Hypothalamus (tissue), 51 donors: ENCODE measurements at places on chromosomes 3 and 15.

DNA sequence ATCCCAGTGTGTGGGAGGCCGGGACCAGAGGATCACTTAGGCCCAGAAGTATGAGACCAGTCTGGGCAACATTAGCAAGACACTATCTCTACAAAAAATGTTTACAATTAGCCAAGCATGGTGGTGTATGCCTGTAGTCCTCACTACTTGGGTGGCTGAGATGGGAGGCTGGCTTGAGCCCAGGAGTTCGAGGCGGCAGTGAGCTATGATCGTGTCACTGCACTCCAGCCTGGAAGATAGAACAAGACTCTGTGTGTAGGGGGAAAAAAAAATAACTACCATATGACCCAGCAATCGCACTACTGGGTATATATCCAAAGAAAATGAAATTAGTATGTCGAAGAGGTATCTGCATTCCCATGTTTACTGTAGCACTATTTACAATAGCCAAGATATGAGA is 22.6 kb downstream of the RYK start:
- DNase-seq = no peak

DNA sequence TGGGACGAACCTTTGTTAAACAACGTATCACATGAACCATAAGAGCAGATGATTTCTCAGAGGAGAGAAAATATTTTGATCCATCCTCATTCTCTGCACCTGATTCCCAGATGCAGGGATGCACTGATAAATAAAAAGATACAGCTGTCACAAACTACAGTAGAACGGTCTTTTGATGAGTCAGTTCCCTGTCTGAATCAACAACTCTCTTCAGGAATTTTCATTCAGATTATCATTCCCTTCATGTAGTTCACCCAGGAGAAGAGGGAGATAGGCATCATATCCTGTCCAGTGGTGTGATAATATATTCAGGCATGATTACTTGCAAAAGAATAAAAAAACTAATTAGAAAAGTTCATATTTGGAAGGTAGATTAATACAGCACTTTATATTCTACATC is 521.5 kb downstream of the PYDC2 start:
- no peak for DNase-seq

DNA sequence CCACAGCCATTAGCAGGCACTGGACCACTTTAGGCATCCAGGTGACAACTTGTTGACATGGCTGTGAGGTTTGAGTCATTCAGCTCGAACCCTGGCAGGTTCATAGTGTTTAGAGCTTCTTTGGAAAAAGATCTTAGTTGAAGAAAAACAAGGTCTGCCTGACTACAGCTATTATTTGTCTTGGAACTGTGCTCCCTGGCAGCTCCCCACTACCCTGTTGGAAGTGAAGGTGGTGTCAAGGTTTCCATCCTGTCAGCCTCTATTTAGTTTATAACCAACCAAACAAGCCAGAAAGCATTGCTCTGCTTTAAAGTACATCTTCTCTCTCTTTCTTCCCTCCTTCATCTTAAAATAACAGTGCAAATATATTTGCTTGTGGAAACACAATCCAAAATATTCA is 56.8 kb downstream of the KAT2B start:
- DNase-seq = no peak

DNA sequence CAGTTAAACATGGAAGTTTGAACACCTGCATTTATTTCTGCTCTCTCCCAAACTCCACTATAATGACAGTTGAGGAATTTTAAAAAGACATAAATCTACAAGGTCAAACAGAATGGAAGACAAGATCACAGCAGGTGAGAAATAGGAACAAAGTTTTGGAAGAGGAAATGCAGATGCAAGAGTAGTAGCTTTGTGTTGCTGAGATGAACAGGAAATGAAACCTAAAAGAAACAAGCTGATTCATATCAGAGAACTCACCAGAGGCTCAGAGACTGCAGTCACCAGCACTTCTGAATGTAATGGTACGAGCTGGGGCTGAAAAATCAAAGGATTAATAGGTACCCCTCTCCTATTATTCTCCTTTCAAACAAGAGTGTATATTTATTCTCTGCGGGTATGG is 459.9 kb downstream of the RAP2B start:
- DNase-seq = no peak

- no peak for DNase-seq
Measured at GRCh38 chr3:177721864-177722785, 524.8 kb upstream of the TBL1XR1 start.

- DNase-seq = no peak
Measured at GRCh38 chr15:49495993-49496753, 73.1 kb downstream of the FGF7 start.

- DNase-seq = no peak
Measured at GRCh38 chr3:68360492-68360891, 571.9 kb downstream of the TAFA4 start.

GRCh38 chr3:101925564-101925963 is 76.2 kb downstream of the NFKBIZ start:
- no peak for DNase-seq

- no peak for DNase-seq
Measured at GRCh38 chr15:82135638-82136037, 89.8 kb upstream of the MEX3B start.

- DNase-seq = no peak
Measured at GRCh38 chr15:100186960-100187359, 154.8 kb downstream of the ADAMTS17 start.

DNA sequence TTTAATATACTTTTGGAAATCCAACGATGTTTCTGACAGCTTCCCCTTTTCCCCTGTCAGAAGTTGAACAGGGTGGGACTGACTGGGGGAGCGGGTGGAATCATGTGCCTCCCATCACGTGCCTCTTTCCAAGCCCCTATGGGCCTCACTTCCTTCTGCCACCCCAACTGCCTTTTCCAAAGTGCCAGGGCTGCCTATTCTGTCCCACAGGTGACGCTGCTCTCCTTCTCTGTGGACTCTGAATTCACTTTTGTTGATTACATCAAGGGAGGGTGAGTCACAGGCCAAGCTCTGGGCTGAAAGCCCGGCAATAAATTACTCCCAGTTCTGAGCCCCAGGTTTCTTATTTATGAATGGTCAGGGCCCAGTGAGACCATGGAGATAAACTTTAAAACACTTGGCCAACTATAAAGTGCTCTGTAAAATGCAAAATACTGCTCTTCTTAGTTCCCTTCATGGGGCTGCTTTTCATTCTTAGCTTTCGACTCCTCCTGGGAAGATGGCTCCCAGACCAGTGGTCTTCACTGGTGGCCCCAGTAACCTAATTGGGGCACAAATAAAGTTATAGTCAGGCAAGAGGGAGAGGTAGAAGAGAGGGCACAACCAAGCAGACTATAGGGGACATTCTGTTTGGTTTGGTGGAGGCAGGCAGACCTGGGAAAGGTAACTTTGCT is 12.3 kb downstream of the CPNE9 start:
- peak; percentile 20 for DNase-seq

- no peak for DNase-seq
Measured at GRCh38 chr3:454986-455385, 258.4 kb downstream of the CHL1 start.

GRCh38 chr3:50211930-50212329 is 6.9 kb downstream of the SLC38A3 start:
- DNase-seq = no peak

DNA sequence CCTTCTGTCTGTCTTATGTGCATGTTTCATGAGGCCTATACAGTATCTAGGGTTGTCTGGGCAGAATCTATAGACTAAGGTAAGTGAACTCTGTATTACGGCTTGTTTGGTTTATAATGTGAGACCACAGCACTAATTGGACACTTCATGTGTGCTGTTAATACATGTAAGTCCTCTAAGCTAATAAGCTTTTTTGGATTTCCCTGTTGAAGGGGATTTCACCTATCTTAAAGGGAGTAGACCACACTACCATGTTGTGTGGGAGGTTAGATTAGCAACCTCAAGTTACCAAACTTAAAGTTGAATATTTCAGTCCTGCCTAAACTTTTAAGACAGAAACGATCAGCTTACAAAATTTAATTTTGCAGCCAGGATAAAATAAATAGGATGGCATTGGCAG is 189.8 kb upstream of the GOLIM4 start:
- DNase-seq = no peak

GRCh38 chr3:140733623-140734022 is 55.8 kb downstream of the TRIM42 start:
- DNase-seq = no peak

GRCh38 chr3:163490119-163490518 is 1588.2 kb downstream of the SI start:
- DNase-seq = no peak

DNA sequence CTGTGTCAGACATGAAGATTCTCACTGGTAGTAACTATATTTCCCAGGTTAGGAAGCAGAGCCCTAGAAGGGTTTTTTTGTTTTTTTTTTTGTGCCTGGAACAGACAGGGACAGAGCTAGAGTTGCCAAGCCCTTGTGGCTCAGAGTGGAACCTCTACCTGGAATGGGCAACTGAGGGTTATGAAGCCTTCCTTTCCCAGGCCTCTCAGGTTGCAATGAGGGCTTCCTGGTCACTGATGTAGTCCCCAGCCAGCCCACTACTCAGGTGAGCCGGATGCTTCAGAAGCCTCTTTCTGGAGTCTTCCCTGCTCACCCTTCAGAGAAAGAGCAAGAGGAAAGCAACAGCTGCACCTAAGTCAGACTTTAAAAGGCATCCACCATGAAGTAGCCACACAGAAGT is 48.8 kb upstream of the MANF start:
- no peak for DNase-seq

DNA sequence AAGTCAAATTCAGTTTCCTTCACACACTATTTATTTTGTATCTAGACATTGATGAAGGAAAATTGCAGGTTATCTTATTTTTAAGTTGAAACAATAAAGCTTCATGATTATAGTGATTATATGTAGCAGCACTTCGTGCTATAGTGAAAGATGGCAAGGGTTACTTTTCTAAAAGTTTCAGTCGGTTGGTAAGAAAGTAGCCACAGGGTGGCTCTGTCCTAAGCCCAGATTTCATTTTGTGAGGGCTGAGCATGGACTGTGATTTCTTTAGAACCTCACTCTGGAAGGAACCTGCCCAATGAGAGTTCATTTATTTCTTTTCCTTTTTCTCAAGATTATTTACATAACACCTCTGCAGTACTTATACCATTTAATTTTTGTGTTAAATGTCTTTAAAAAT is 66.5 kb downstream of the NME9 start:
- no peak for DNase-seq

- no peak for DNase-seq
Measured at GRCh38 chr3:49618412-49618811, 55.7 kb upstream of the APEH start.
